Hepatocyte (in vitro differentiated cells): ENCODE measurements at places on chromosomes 6 and 20. TPM values are rescaled to one million over a fixed set of nuclear protein-coding genes. Genes with fewer than 3 reads are reported as not detected.
A peak's percentile ranks its signal among the peaks of the same experiment; 100 is the strongest.

- no peak for DNase-seq
Measured at GRCh38 chr6:14429396-14429795, 311.8 kb downstream of the CD83 start.

- peak; percentile 50 for DNase-seq
Measured at GRCh38 chr6:111852725-111853124, 20.5 kb downstream of the FYN start.

DNA sequence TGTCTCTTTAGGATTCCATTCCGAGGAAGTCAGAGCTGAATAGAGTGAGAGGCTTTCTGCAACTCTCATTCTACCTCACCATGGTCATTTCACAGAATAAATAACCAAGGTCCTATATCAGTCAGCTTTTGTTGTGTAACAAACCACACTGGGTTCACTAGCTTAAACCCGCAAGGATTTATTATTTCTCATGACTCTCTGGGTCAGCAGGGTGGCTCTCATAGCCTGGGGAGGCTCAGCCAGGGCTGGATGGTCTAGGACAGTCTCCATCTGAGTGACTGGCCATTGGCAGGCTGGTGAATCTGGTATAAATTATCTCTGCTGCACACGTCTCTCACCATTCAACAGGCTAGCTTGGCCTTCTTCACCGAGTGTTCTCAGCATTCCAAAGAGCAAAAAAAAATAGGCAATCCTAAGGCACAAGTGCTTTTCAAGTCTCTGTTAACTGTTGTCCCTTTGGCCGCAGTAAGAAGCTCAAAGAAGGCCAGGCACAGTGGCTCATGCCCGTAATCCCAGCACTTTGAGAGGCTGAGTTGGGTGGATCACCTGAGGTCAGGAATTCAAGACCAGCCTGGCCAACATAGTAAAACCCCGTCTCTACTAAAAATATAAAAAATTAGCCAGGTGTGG is 39.7 kb downstream of the ISM1 start:
- DNase-seq, result no peak

Gene GNL1
- 81.1 and 101 TPM in 2 replicates for polyA plus RNA-seq

Gene B3GAT2
- polyA plus RNA-seq, result 0.82 and 0.88 TPM in 2 replicates

DNA sequence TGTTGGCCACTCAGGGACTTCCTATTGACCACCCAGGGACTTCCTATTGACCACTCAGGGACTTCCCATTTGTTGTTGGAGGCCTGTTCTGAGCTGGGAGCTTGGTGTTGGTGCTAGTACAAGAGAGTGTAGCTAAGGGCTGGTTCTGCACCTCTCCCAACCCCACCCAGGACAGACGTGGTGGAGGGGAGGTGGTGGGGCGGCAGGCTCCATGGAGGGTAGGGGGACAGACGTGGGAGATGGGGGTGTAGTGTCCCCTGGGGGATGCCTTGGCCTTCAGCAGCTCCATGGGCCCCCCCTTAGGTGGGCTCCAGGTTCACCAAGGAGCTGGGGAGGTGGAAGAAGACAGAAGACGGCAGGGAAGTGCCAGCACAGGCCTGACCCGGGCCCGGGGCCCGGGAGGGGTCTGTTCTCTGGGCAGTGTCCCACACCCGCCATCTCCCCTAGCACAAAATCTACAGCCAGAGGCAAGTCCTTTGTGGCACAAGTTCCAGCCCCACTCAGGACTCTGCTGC is 33.9 kb downstream of the CHRNA4 start:
- no peak for DNase-seq

DNA sequence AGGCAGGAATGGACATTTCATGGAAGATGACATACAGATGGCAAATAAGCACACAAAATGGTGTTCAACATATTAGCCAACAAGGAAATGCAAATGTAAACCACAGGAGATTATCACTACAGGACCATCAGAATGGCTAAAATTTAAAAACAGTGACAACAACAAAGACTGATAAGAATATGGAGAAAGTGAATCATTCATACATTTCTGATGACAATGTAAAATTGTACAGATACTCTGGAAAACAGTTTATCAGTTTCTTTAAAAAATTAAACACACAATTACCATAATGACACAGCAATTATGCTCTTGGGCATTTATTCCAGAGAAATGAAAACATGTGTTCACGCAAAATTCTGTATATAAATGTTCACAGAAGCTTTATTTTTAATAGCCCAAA is 105.8 kb upstream of the RUNX2 start:
- no peak for DNase-seq
